A673 (cell line): ENCODE measurements at places on chromosomes 16 and 17.

DNA sequence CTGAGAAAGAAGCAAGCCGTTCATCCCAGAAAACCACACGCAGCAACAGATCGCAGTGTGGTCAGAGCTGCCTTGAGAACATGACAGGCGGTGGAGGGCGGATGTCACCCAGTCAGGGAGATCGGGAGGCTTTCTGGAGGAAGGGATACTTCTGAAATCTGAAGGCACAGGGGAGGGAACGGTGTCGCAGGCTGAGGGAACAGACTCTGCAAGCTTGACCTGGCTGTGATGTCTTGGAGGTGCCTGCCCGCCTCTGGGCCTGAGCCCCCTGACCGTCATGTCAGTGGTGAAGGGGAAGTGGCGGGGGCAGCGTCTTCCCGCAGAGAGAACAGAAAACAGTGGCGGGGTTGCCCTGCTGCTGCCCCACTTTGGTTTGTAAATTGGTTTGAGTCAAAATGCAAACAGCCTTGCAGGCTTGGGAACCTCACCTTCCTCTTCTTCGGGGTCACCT, 8.1 kb upstream of the ATP2A3 start:
- no peak for DNase-seq
- H3K4me3 ChIP-seq, result no peak overlapping the region
- H3K36me3 ChIP-seq, result no peaks in the 10 kb centered on the region
- H3K27ac ChIP-seq, result no peak overlapping the region
- no peaks in the 10 kb centered on the region for H3K27me3 ChIP-seq

DNA sequence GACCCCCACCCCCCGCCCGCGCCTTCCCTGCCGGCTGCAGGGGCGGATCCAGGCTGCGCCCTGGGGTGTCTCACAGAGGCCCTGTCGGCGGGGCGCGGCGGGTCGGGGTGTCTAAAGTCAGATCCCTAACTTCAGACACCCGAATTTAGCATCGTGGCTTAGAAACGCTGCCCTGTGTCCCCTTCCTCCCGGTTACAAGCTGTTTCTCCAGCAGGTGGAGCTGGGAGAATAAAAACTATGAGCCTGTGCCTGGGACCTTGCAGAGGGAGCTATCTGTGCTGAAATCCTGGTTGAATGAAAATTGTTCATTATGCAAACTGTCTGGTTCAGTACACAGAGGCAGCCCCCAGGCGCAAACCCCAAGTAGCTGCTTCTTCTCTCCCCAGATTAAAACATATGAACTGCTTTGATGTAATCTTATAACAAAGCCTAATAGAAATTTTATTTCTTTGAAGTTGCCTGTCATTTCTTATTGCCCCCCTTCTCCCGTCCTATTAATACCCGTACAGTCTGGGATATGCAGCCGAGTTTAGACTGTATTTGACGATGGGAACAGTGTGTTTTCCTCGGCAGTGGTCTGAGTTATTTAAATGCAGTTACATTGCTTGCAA, 79.0 kb downstream of the RPA1 start:
- no peaks in the 10 kb centered on the region for H3K27me3 ChIP-seq
- peak; percentile 90 for DNase-seq
- H3K36me3 ChIP-seq, result no peaks in the 10 kb centered on the region
- H3K4me1 ChIP-seq, result peaks cover 13% of the 10 kb centered on the region
- H3K27ac ChIP-seq, result no peak overlapping the region
- H3K4me3 ChIP-seq, result peak overlapping the region; percentile 44

DNA sequence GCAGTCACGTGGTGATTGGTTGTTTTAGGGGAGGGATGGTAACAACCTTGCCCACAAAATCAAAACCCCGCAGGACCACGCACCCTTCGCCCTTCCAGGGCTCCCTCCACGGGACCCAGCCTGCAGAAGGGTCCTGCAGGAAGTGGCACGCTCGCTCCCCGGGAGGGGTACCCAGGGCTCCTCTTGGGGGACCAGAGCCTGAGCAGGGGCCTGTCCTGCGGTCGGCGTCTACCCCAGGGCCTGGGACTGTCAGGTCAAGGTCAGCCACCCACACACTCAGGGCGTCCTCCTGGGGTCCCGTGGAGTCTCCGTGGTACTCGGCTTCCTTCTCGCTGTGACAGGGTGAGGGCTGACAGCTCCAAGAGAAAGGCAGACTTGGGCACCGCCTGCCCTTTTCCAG, 33.9 kb downstream of the ZNF469 start:
- DNase-seq, result no peak
- no peaks in the 10 kb centered on the region for H3K27me3 ChIP-seq
- H3K27ac ChIP-seq, result no peak overlapping the region
- H3K4me1 ChIP-seq, result peaks cover 8% of the 10 kb centered on the region
- H3K36me3 ChIP-seq, result no peaks in the 10 kb centered on the region

GRCh38 chr16:79842197-79842596, 241.7 kb upstream of the MAF start:
- H3K4me3 ChIP-seq, result no peak overlapping the region
- H3K27me3 ChIP-seq, result peaks cover 24% of the 10 kb centered on the region
- no peaks in the 10 kb centered on the region for H3K36me3 ChIP-seq
- no peaks in the 10 kb centered on the region for H3K4me1 ChIP-seq

GRCh38 chr16:78884204-78884603, 716.3 kb downstream of the MAF start:
- H3K27me3 ChIP-seq, result no peaks in the 10 kb centered on the region
- no peak overlapping the region for H3K4me3 ChIP-seq
- no peak for DNase-seq
- no peaks in the 10 kb centered on the region for H3K4me1 ChIP-seq
- H3K27ac ChIP-seq, result no peak overlapping the region
